Kidney (tissue), 22 donors: ENCODE measurements at places on chromosomes 13 and 19. TPM values are rescaled to one million over a fixed set of nuclear protein-coding genes. Genes with fewer than 3 reads are reported as not detected.

- DNase-seq: peak; percentile 67
Observed at GRCh38 chr19:53037101-53038097, 7.1 kb upstream of the ERVV-2 start.

The NDUFA7 gene
- polyA plus RNA-seq: 304 TPM

The FCHO1 gene
- polyA plus RNA-seq: 0.52 TPM

DNA sequence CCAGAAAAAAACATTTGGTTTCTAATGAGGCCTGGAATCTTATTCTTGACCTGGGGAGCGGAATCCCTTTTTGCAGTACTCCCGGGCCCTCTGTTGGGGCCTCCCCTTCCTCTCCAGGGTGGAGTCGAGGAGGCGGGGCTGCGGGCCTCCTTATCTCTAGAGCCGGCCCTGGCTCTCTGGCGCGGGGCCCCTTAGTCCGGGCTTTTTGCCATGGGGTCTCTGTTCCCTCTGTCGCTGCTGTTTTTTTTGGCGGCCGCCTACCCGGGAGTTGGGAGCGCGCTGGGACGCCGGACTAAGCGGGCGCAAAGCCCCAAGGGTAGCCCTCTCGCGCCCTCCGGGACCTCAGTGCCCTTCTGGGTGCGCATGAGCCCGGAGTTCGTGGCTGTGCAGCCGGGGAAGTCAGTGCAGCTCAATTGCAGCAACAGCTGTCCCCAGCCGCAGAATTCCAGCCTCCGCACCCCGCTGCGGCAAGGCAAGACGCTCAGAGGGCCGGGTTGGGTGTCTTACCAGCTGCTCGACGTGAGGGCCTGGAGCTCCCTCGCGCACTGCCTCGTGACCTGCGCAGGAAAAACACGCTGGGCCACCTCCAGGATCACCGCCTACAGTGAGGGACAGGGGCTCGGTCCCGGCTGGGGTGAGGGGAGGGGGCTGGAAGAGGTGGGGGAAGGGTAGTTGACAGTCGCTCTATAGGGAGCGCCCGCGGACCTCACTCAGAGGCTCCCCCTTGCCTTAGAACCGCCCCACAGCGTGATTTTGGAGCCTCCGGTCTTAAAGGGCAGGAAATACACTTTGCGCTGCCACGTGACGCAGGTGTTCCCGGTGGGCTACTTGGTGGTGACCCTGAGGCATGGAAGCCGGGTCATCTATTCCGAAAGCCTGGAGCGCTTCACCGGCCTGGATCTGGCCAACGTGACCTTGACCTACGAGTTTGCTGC is at the start of gene ICAM4:
TSS of gene ICAM4 (plus strand) at position 153 of the 935 bp plus-strand sequence. CDS start at position 211, 58 bp downstream.
- DNase-seq: no peak

DNA sequence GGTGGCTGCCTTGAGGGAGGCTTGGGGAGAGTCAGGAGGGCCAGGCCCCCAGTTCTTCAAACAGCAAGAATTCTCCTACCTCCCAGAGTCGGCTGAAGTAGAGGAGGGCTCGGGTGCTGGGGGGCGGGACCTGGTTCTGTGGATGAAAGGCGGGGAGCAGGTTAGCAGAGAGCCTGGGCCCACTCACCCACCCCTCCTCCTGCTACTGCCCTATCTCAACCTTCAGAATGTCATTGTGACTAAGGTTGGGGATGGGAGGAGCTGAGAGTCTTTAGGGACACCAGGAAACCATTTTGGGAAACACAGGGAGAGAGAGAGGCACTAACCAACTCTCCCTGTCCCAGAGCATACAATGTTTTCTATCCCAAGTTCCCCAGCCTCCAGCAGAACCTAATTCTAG is 10.7 kb downstream of the DMKN start:
- no peak for DNase-seq

GRCh38 chr13:105643966-105644365 is 891.5 kb downstream of the EFNB2 start:
- no peak for DNase-seq

The ZNF222 gene
- polyA plus RNA-seq: 3.9 TPM

The HMGB1 gene
- polyA plus RNA-seq: 247 TPM

The ACP7 gene
- 0.13 TPM for polyA plus RNA-seq

The UBE2L5 gene
- not detected for polyA plus RNA-seq

DNA sequence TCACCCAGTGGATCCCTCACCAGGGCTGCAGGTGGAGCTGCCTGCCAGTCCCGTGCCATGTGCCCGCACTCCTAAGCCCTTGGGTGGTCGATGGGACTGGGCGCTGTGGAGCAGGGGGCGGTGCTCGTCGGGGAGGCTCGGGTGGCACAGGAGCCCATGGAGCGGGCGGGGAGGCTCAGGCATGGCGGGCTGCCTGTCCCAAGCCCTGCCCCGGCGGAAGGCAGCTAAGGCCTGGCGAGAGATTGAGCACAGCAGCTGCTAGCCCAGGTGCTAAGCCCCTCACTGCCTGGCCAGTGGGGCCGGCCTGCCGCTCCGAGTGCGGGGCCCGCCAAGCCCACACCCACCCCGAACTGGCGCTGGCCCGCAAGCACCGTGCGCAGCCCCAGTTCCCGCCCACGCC is 16.8 kb upstream of the B3GLCT start:
- DNase-seq: no peak

GRCh38 chr19:7476777-7477494 is 11.9 kb downstream of the PEX11G start:
- no peak for DNase-seq

- DNase-seq: no peak
Observed at GRCh38 chr13:109415057-109415456, 371.3 kb downstream of the IRS2 start.

GRCh38 chr13:76672420-76672819 is 213.8 kb downstream of the KCTD12 start:
- DNase-seq: no peak
